ENCODE measurements at places on chromosomes 7 and 10.

- no peak overlapping the region for H3K27ac ChIP-seq
- peaks cover 73% of the 10 kb centered on the region for H3K36me3 ChIP-seq
- H3K4me1 ChIP-seq: no peaks in the 10 kb centered on the region
- no peak for DNase-seq
Measured at GRCh38 chr7:16698200-16698905, 52.4 kb downstream of the BZW2 start.

DNA sequence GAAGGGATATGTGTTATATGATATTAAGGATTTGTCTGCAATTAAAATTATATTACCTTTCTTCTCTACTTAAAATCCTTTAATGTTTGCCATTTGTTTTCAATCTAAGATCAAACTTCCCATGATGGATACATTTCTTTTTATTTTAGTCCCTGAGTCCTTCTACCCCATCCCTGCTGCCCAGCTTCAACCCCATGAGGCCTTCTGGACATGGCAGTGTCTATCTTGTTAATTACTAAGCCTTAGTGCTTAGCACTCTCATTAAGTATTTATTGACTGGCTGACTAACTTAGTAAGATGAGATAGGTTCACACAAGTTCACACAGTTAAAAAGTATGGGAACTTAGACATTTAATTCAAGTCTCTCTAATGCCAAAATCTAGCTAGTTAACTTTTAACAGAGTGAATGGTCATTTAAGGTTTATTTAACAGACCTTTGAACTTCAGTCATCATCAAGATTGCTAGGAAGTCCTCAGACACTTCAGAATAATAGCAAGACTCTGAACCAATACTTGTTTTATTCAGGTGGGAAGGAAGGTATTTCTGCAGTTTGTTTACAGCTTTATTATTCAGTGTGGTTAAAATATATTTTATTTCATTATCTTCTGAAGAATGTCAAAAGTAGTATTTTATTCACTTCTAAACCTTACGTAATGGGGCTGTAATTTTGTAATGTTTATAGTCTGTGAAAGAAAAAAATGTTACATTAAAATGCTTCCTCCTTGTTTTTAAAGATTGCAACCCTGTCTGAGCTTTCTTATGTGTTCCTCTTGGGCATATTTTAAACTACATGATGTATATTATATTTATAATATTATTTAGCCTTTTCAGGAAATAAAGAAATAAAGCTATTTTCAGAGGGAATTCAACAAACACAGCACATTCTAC, 848.9 kb downstream of the REEP3 start:
- H3K36me3 ChIP-seq: no peaks in the 10 kb centered on the region
- H3K27ac ChIP-seq: no peak overlapping the region
- H3K4me1 ChIP-seq: no peaks in the 10 kb centered on the region
- H3K27me3 ChIP-seq: no peaks in the 10 kb centered on the region

- peaks cover 5% of the 10 kb centered on the region for H3K27me3 ChIP-seq
- no peak overlapping the region for H3K27ac ChIP-seq
- H3K36me3 ChIP-seq: no peaks in the 10 kb centered on the region
- no peak for DNase-seq
- no peak overlapping the region for H3K4me3 ChIP-seq
Measured at GRCh38 chr10:7438196-7438986, 27.6 kb upstream of the SFMBT2 start.

DNA sequence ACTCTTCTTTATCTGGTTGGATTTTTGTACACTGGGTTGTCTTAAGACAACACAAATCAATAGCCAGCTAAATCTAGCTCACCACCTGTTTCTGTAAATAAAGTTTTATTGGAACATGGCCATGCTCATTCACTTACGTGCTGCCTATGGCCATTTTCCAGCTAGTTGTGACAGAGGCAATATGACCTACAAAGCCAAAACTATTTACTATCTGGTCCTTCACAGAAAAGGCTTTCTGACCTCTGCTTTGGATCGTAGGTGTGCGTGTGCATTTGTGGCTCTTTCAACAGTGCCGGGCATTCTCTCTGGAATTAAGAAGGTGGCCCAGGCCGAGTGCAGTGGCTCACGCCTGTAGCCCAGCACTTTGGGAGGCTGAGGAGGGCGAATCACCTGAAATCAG, 45.5 kb downstream of the NRAP start:
- no peaks in the 10 kb centered on the region for H3K4me1 ChIP-seq
- H3K27ac ChIP-seq: peak overlapping the region; percentile 3
- no peak overlapping the region for H3K4me3 ChIP-seq
- no peaks in the 10 kb centered on the region for H3K27me3 ChIP-seq

DNA sequence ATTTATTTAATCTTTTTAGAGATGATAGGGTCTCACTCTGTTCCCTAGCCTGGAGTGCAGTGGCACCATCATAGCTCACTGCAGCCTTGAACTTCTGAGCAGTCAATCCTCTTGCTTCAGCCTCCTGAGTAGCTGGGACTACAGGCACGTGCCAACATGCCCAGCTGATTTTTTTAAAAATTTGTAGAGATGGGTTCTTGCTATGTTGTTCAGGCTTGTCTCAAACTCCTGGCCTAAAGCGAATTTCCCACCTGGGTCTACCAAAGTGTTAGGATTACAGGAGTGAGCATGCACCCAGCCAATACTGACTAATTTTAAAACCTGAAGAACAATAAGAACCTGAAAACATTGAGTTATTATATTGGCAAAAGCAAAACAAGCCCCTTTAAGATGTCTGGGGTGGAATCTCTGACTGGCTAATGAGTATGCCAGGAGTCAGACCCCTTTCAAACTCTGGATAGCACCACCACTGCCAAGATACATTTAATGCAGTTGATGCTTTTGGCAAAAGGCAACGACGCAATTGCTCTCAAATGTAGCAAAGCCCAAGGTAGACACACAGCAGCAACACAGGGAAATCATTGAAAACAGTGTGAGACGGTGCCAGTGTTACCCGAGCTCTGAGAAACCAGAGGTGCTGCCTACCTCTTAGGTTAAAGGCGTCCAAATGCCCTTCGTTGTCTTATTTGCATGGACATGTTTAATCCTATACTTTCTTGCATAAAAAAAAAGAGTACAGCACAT, 40.7 kb upstream of the TOMM7 start:
- H3K4me3 ChIP-seq: no peak overlapping the region
- no peaks in the 10 kb centered on the region for H3K27me3 ChIP-seq
- H3K4me1 ChIP-seq: no peaks in the 10 kb centered on the region

- peaks cover 90% of the 10 kb centered on the region for H3K36me3 ChIP-seq
- no peak overlapping the region for H3K27ac ChIP-seq
- DNase-seq: no peak
- no peak overlapping the region for H3K4me3 ChIP-seq
- no peaks in the 10 kb centered on the region for H3K4me1 ChIP-seq
- no peaks in the 10 kb centered on the region for H3K27me3 ChIP-seq
Measured at GRCh38 chr7:74709880-74710671, 52.6 kb downstream of the GTF2I start.

DNA sequence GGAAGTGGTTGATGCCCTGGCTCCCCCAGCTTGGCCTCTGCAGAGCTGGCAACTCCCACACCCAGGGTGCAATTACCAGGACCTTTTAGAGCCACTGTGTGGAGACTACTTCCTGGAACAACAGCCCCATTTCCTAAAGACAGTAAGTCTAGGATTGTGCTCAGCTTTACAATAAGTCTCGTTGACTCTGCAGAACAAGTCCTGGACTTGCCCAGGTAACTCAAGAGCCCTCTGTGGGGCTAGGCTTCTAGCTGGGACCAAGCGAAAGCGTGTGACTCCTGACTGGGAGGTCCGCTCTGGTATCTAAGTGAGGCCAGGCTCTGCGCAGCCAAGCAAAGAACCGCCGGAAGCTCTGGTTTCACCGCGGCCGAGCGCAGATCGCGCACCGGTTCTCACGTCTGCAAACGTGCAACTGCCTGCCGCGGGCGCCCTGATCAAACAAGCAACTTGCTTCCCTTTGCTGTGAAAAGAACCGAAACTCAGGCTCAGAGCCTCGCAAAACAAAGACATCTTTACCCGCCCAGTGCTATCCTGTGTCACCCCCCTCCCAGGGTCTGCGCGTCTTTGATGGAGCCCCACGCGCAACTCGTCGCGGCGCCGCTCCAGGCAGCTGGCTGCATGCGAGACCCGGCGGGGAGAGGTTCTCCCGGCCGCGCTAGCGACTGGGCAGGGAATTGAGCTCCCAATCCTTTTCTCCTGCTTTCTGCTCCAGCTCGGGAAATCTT, 4.4 kb upstream of the PDLIM1 start:
- no peak overlapping the region for H3K27ac ChIP-seq
- H3K4me3 ChIP-seq: peak overlapping the region; percentile 21
- H3K36me3 ChIP-seq: no peaks in the 10 kb centered on the region

GRCh38 chr7:128034825-128035224, 3.6 kb upstream of the LRRC4 start:
- no peaks in the 10 kb centered on the region for H3K27me3 ChIP-seq
- H3K4me3 ChIP-seq: no peak overlapping the region
- DNase-seq: no peak
- H3K4me1 ChIP-seq: no peaks in the 10 kb centered on the region

DNA sequence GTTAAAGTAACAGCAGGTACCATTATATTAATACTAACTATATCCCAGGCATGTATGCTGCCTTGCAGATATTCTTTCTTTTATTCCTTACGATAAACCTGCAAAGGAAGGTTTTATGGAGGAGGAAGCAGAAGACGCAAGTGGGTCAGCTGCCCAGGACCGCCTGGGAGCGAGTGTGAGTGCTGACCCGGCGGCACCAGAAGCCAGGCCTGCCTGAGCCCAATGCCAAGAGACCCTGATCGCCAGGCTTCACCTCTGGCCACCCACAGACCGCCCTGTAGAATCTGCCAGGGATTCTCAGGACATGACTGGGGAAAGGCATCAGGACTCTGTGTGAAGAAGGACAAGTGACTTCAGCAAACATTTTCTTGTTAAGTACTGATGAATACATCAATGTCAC, 26.3 kb downstream of the PITRM1 start:
- H3K36me3 ChIP-seq: peaks cover 98% of the 10 kb centered on the region
- no peak for DNase-seq
- no peaks in the 10 kb centered on the region for H3K4me1 ChIP-seq
- H3K27ac ChIP-seq: no peak overlapping the region
- no peaks in the 10 kb centered on the region for H3K27me3 ChIP-seq

GRCh38 chr10:83990126-83990525, 149.2 kb upstream of the GHITM start:
- no peak overlapping the region for H3K4me3 ChIP-seq
- no peak for DNase-seq
- H3K4me1 ChIP-seq: no peaks in the 10 kb centered on the region
- no peaks in the 10 kb centered on the region for H3K27me3 ChIP-seq

DNA sequence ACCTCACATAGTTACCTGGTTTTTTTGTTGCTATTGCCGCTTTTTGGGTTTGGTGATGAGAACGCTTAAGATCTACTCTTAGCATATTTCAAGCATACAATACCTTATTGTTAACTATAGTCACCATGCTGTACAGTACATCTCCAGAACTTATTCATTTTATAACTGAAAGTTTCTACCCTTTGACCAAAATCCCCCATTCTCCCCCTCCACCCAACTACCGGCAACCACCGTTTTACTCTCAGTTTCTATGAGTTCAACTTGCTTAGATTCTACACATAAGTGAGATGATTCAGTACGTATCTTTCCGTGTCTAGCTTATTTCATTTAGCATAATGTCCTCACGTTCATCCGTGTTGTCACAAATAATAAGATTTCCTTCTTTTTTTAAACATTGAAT, 86.7 kb upstream of the IL6 start:
- no peaks in the 10 kb centered on the region for H3K4me1 ChIP-seq
- no peaks in the 10 kb centered on the region for H3K36me3 ChIP-seq
- no peak overlapping the region for H3K27ac ChIP-seq
- DNase-seq: no peak
- no peak overlapping the region for H3K4me3 ChIP-seq

DNA sequence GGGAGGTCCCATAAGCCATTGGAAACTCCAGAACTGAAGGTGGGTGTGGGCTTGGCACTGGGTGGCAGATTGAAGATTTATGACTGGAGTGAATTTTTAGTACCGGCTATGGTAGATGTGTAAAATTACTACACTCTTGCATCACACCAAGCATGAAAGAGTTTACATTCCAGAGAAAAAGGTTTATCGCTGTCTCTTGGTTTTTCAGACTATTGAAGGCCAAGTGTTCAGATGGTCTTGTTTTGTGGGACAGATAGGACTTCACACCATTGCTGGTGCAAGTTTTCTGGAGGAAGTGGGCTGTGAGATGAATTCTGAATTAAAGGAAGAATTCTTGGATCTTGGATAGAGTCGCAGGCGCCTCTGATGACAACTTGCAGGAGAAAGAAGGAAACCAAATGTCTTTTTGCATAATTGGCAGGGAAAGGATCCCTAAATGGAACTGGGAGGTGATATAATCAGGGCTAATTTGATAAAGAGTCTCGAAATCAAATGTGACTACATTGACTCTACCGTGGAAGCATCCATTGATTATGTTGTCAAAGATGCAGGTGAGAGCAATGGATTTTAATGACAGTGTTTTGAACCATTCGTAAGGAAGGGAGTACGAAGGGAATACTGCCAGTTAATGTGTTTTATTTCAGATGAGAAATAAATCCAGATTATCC, 14.2 kb upstream of the NMT2 start:
- no peaks in the 10 kb centered on the region for H3K36me3 ChIP-seq
- no peak for DNase-seq
- no peaks in the 10 kb centered on the region for H3K4me1 ChIP-seq
- no peak overlapping the region for H3K27ac ChIP-seq
- no peaks in the 10 kb centered on the region for H3K27me3 ChIP-seq

- no peak overlapping the region for H3K27ac ChIP-seq
Measured at GRCh38 chr10:121694966-121695643, 96.9 kb upstream of the FGFR2 start.

GRCh38 chr7:32158751-32159745, 88.8 kb upstream of the PDE1C start:
- H3K4me1 ChIP-seq: peaks cover 54% of the 10 kb centered on the region
- no peaks in the 10 kb centered on the region for H3K36me3 ChIP-seq
- H3K4me3 ChIP-seq: no peak overlapping the region
- no peak for DNase-seq
- H3K27ac ChIP-seq: peak overlapping the region; percentile 77
- H3K27me3 ChIP-seq: no peaks in the 10 kb centered on the region

- no peak for DNase-seq
- no peaks in the 10 kb centered on the region for H3K4me1 ChIP-seq
- H3K4me3 ChIP-seq: no peak overlapping the region
- no peaks in the 10 kb centered on the region for H3K36me3 ChIP-seq
- peak overlapping the region; percentile 8 for H3K27ac ChIP-seq
- no peaks in the 10 kb centered on the region for H3K27me3 ChIP-seq
Measured at GRCh38 chr7:73871163-73872011, 10.4 kb downstream of the TMEM270 start.

DNA sequence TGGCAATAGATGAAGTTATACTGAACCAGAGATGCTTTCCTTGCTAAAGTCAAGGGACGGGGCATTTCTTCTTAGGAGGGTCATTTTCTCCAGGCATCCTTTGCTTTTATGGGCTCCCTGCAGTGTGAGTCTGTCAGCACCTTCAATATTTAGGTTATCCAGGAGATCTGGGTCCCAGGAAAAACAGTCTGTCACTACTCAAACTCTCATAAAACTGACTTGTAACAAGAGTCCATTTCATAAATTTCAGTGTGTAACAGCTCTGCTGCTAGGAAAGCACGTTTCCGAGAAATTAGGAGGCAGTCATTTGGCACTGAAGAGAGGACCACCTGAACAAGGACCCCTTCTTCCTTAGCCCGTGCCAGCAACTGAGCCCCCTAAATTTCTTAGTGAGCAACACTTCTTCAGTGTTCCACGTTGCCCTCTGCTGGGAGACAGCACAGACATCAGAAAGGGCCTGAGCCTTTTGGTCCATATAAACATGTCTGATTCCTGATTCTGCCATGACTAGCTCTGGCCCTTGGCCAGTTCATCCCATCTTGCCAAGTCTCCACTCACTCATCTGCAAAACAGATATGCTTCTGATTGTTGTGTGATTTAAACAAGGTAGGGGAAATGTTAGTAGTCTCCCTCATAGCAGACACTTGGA, 7.2 kb downstream of the GCC1 start:
- H3K27me3 ChIP-seq: no peaks in the 10 kb centered on the region
- peak overlapping the region; percentile 4 for H3K27ac ChIP-seq
- H3K4me3 ChIP-seq: no peak overlapping the region
- H3K4me1 ChIP-seq: no peaks in the 10 kb centered on the region
- peaks cover 27% of the 10 kb centered on the region for H3K36me3 ChIP-seq
- DNase-seq: no peak

Data from right atrium auricular region (tissue), 2 donors.